ENCODE measurements at places on chromosomes 4 and X.

- DNase-seq = no peak
Observed at GRCh38 chrX:19585332-19586082, 70.2 kb upstream of the MAP3K15 start.

GRCh38 chrX:781224-782204, 150.9 kb downstream of the SHOX start:
- DNase-seq = no peak

DNA sequence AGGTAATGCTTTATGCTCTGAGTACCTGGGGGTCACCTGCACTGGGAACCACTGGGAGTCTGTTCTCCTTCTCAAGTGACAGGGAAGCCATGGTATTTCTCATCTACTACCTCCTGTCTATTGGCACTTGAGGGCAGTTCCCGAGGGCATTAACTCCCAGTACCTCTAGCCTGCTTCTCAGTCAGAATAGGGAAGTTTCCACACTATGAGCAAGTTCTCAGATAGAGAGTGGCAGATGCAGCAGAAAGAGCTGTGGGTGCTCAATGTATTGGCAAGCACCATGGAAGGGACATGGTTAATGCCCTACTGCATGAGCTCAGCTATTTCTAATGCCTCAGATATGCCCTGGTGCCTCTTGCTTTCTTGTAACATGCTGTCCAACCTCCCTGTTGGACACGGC, 74.1 kb downstream of the ANOS1 start:
- DNase-seq = no peak

- no peak for DNase-seq
Observed at GRCh38 chr4:83191026-83191425, 76.5 kb upstream of the PLAC8 start.

DNA sequence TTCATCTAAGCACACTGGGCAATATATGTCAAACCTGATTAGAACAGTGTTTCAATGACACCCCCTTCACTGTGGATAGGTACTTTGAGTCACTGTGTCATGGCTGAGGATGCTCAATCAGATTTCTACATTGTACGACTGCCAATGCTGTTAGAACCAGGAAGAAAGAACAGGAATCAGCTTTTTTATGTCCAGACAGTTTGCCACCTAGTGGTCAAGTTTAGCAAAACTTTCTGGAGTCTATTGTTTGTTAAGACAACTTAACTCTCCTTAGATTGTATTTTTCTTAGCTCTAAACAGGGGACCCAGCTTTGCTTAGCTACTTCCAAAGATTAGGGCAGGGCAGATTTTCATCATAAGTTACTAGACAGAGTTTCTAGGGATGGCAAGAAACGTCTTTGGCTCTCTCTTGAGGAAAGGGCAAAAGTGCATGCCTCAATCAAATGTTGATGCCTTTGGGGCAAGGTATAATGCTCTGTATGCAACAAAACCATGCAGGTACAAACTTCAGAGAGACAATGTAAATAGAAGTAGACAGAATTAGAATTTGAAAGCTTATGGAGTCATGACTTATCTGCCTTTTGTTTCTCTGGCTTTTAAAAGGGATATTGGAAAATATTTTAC, 40.5 kb upstream of the BMP3 start:
- no peak for DNase-seq

GRCh38 chr4:84032372-84032771, 466.7 kb downstream of the NKX6-1 start:
- DNase-seq = no peak

GRCh38 chr4:157045507-157046127, 30.3 kb upstream of the GLRB start:
- DNase-seq = no peak

All from dorsolateral prefrontal cortex (tissue), 122 donors.